Stimulated activated naive CD8-positive, alpha-beta T cell treated with anti-CD3 and anti-CD28 coated beads, Interleukin-15, amount 100 ng/mL, for 72 hours (primary cell): ENCODE measurements at places on chromosomes 5 and 9.

GRCh38 chr5:145979270-145980223 is 43.2 kb downstream of the SH3RF2 start:
- DNase-seq, result no peak

GRCh38 chr5:178751286-178751685 is 20.8 kb upstream of the ZNF354A start:
- no peak for DNase-seq

DNA sequence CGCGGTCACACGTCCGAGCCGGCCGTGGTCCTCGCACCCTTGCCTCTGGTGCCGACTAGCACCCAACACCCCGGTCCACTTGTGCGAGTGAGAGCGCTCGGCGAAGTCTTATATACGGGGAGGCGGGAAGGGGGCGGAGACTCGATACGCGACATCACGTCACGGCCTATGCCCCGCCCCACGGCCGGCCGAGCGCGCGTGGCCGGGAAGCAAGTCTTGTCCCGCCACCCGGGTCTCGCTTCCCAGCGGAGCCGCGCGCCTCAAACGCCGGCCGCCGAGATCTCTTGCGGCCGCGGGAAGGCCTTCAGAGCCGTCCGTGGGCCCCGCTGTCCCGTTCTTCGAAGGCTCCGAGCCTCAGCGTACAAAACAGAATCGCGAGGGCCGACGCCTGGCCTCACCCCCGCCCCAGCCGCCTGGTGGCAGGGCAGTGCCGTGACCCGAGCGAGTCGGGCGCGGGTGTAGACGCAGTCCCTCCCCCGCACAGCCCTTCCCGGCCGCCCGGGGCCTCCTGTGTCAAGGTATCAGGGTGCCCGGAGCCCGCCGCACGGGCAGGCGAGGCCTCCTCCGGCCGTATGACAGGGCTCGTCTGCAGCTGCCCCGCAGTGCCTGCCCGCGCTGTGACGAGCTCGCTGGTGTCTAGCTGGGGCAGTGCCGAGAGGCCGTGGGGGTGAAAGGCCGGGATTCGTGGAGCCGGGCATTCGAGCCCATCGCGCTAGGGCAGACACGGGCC is at the start of gene PLK2:
TSS of gene PLK2 (minus strand) at position 85 of the 730 bp plus-strand sequence. CDS start 127 bp downstream, outside the sequence.
- DNase-seq, result peak; percentile 88

- DNase-seq, result no peak
Measured at GRCh38 chr5:72472031-72472430, 35.2 kb downstream of the ZNF366 start.

GRCh38 chr5:150562832-150563231 is 54.9 kb downstream of the NDST1 start:
- peak; percentile 22 for DNase-seq

DNA sequence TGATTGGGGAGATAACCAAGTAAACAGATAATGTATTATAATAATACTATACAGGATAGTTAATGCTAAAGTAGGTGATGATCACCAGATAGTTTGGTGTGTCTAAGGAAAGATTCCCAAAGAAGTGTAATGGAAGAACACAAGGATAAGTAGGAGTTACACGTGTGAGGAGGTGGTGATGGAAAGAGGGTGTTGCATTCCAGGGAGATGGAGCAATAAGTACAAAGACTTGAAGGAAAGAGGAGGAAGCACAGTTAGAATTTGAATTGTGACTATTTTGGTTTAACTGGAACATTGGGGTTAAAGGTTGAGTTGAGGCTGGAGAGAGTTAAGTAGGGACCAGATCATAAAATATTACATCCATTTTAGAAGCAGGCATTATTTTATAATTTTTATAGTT is 76.9 kb downstream of the IPO11 start:
- no peak for DNase-seq

DNA sequence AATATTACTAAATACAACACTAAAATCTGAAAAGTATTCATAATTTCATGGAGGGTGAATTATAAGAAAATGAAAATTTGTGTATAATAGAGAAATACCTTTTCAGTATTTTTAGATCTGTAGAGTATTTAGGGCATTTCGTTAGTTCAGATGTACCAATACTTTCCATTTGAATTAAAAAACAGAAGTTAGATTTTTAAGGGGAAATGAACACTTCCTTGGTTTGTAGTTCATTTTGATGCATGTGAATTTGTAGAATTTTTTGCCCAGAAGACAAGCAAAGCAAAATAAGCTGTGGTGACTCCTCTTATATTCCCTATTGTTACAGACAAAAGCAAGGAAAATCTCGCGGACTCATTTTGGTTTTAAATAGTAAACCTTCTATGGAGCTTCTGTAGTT is 209.0 kb upstream of the RPS23 start:
- DNase-seq, result no peak

DNA sequence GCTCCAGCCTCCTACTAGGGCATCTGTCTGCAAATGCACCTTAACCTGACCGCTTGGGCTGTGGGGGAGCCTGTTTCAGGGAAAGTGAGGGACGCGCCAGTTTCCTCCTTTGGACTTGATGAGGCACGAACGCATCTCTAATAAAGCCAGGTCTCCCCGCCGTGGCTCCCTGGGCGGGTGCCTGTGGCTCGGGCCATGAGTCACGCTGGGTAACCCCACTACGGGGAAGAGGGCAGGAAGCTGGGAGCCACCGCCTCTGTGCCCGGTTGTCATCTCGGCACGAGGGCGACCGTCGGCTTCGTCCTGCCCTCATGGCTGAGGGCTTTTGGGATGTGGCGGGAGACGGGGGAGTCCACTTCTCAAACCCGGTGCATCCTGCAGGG is 12.1 kb downstream of the NOTCH1 start:
- peak; percentile 74 for DNase-seq

- DNase-seq, result no peak
Measured at GRCh38 chr5:137040024-137040423, 459.1 kb downstream of the SPOCK1 start.

GRCh38 chr5:74079971-74080556 is 454.1 kb downstream of the ARHGEF28 start:
- DNase-seq, result no peak

DNA sequence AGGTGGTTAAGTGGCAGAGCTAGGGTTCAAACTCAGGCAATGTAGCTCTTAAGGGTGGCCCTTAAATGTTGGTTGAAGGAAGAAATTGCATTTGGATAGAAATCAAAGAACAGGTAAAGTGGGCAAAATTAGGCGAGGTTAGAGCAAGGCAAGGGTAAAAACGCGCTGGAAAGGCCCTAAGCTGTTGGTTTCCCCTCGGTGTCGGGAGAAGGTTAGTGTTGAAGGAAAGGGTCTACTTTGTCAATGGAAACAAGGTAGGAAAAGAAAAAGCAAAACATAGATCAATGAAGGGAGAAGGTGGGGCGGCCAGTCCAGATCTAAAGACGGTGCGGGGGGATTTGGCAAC is 431 bp downstream of the FASTKD3 start:
- no peak for DNase-seq

GRCh38 chr5:6261668-6262067 is 116.7 kb downstream of the MED10 start:
- peak; percentile 22 for DNase-seq

DNA sequence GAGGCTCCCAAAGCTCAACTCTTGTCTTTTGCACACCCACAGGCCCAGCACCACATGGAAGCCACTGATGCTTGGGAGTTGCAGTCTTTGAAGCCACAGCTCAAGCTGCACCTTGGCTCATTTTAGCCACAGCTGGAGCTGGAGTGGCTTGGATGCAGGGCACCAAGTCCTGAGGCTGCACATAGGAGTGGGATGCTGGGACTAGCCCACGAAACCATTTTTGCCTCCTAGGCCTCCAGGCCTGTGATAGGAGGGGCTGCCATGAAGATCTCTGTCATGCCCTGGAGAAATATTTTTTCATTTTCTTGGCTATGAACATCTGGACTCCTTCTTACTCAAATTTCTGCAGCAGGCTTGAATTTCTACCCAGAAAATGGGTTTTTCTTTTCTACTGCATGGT is 438.5 kb upstream of the TNC start:
- DNase-seq, result no peak

- DNase-seq, result no peak
Measured at GRCh38 chr9:70195456-70195855, 63.3 kb upstream of the SMC5 start.

DNA sequence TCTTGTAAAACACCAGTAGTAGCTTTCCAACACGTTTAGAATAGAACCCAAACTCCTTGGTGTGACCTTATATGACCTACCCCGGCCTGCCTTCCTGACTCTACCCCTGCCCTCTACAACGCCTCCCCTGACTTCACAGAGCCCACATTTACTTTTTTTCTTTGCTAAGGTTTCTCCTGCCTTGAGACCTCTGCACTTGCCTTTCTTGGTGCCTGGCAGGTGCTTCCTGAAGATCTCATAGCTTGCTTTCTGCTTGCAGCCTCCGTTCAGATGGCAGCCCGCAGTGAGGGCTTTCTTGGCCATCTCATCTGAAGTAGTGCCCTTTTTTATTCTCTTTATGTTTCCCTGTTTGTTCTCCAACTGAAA is 24.3 kb downstream of the NUP214 start:
- no peak for DNase-seq

DNA sequence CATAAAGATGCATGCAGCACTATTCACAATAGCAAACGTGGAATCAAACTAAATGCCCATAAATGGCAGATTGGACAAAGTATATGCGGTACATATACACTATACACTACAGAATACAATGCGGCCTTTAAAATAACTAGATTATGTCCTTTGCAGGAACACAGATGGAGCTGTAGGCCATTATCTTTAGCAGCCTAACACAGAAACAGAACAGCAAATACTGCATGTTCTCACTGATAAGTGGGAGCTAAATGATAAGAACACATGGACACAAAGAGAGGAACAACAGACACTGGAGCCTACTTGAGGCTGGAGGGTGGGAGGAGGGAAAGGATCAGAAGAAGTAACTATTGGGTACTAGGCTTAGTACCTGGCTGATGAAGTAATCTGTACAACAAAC is 758.2 kb downstream of the TLE1 start:
- DNase-seq, result no peak

DNA sequence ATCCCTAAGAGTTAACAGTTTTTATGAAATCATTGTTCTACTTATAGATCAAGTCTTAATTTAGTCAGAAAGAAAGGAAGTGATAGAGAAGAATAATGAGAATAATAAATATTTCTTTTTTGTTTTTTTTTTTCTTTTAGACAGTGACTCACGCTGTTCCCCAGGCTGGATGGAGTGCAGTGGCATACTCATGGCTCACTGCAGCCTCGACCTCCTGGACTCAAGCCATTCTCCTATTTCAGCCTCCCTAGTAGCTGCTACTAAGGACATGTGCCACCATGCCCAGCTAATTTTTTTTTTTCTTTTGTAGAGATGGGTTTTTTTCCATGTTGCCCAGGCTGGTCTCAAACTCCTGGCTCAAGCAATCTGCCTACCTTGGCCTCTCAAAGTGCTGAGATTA is 11.0 kb downstream of the IFNA21 start:
- DNase-seq, result no peak

- no peak for DNase-seq
Measured at GRCh38 chr5:59656351-59657254, 236.9 kb downstream of the PDE4D start.

- DNase-seq, result no peak
Measured at GRCh38 chr5:43309637-43310036, 3.6 kb downstream of the HMGCS1 start.

DNA sequence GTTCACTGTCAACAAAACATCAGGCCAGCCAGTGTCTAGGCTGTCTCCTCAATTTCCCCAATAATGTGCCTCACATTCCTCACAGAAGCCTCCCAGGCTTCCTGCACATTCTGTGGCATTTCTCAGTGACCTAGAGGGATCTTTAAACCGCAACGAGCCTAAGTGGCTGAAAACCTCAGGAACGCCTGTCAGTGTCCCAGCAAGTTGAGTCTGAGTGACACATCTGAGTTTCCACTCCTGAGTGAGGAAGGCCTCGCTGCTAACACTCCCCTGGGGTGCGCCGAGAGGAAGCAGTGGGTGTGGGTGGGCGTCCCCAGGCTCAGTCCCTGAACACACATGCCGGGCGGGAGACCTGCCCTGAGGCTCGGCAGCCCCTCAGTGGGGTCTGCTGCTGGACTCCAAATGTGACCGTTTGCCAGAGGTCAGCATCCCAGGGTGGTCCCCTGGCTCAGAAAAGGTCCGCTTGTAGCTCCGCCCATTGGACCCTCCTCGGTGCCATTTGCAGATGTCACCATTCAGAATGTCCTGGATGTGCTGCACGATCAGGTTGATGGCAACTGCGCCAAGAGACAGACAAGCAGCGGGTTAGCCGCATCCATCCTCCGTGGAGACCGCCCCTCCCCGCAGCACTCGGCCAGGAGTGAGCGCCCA is 6.3 kb downstream of the UCK1 start:
- DNase-seq, result no peak

GRCh38 chr5:44361342-44362001 is 27.7 kb downstream of the FGF10 start:
- DNase-seq, result no peak

- no peak for DNase-seq
Measured at GRCh38 chr5:74336297-74336696, 304.2 kb downstream of the ENC1 start.

DNA sequence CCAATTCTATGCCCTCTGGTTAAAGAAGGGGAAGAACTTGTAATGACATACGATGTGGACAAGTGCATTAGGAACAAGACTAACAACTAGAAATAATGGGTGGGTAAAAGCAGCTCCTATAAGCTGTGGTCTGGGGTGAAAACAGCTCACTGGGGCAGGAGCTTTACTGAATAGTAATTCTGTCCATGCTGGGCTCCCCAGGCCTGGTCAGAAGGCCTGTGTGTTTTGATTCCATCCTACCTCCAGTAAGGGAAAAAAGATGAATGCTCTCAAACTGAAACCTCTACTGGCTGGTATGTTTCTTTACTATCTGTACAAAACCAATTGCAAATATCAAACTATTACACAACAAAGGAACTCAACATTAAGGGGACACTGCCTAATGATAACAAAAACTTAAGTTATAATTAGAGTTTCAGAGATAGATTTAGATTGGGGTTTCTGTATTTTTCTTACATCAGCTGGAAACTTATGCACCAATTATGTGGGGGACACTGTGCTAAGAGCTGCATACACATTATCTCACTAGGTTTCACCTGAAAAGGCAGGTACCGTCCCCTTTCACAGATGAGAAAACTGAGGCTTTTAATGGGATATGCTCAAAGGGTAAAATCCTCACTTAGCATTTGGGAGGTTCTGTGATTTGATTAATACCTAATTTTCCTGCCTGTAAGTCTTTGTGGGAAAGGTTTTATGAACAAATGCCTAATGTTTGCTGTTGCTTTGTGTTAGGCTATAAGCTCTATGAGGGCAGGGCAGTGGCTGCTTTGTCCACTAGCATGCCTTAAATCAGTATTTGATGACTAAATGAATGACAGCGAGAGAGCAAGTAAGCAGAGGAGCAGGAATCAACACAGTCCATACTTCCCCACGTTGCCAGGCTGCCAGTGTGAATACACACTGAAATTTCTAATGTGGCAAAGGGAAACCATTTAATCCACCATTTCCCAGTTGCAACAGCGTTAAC is 53.6 kb downstream of the ELL2 start:
- no peak for DNase-seq

GRCh38 chr9:128841694-128842492 is 12.3 kb upstream of the SPOUT1 start:
- DNase-seq, result no peak
